ENCODE measurements at places on chromosomes 2 and 18.
A peak's percentile ranks its signal among the peaks of the same experiment; 100 is the strongest.

DNA sequence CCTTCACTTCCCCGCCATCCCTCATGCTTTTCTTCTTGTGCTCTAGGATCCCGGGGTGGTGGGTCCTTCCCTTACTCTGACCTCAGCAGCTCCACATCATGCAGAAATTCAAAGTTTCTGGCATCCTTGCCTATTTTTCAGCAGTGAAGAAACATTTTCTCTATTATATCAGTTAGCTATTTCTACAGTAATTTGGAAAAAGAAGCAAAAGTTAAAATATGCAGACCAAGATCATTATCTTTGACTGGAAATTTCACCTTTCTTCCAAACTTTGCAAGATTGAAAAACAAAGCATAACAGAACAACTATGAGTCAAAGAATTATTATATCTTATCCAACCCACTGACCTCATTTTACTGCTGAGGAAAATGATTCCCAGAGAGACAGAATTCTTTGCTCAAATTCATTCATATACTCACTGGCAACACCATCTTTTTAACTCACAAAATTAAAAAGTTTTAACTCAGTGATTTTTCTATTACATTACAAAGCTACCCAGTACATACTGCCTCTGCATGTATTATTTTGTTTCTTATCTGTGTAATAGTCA lies 40.5 kb downstream of the ANTXR1 start:
- no peak for DNase-seq

DNA sequence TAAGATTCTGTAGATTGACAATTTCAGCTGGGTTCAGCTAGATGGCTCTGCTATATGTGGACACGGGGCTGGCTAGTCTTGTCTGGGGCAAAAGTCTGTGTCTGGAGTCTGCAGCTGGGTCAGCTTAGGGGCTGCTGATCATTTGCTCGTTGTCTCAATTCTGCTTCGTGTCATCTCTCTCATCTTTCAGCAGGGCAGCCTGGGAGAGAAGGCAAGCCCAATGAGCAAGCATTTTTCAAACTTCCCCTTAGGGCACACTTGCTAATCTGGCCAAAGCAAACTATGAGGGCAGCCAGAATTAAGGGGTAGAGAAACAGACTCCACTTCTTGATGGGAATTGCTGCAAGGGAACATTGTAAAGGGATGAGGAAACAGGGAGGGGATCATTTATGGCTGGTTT lies 462.6 kb downstream of the SLC4A3 start:
- no peak for DNase-seq

DNA sequence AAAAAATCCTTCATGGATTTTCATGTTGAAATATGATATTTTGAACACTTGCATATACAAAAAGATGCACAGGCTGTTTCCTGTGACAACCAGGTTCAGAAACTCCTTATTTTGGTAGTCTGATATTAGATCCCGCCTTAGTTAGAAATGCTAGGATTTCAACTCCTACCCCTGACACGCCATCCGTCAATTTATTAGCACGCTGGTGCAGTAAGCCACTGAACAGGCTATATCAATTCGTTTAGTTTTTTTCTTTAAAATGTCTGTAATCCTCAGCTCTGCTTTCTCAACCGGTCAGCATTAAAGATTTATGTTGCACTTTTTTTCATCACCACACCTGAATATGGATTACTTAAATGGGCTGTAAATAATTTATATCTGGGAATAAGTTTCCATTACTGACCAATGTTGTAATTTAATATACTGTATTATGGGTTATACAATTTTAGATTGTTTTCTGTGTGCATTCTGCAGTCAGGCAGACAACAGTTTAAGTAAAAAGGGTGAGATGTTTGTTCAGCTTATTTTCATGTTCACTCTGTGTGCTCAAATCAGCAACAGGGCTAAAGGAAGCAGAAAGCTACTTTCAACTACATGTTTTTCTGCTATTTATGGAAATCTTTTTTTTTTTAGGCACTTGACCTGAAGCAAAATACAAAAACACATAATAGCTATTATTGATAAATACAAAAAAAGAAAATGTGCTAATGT lies 227.7 kb downstream of the ARHGAP15 start:
- no peak for DNase-seq

GRCh38 chr18:21912339-21913239 lies 172.0 kb downstream of the MIB1 start:
- no peak for DNase-seq

DNA sequence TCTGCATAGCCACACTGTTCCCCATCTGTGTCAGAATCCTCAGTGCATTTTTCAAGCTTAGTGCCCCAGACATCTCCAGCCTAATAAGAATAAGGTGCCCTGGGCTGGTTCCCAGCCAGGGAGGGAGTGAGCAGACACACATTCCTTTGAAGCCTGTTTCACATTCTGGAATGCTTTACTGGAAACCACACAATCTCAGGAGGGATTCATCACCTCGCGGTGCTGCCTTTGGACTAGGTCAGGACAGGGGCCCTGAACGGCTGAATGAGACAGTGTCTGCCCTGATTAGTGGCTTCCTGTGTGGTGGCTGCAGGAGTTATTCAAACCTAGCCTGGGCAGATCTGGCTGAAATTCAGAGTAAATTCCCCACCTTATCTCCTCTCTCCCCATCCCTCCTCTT lies 108.0 kb upstream of the LDAH start:
- DNase-seq = peak; percentile 95

GRCh38 chr2:11676640-11677039 lies 6.6 kb upstream of the NTSR2 start:
- no peak for DNase-seq

GRCh38 chr2:27664622-27665363 lies 1.1 kb downstream of the SLC4A1AP start:
- DNase-seq = no peak

- DNase-seq = no peak
Observed at GRCh38 chr2:109068811-109069210, 60.2 kb upstream of the SH3RF3 start.

GRCh38 chr18:48026216-48026615 lies 95.8 kb upstream of the SMAD2 start:
- DNase-seq = no peak

DNA sequence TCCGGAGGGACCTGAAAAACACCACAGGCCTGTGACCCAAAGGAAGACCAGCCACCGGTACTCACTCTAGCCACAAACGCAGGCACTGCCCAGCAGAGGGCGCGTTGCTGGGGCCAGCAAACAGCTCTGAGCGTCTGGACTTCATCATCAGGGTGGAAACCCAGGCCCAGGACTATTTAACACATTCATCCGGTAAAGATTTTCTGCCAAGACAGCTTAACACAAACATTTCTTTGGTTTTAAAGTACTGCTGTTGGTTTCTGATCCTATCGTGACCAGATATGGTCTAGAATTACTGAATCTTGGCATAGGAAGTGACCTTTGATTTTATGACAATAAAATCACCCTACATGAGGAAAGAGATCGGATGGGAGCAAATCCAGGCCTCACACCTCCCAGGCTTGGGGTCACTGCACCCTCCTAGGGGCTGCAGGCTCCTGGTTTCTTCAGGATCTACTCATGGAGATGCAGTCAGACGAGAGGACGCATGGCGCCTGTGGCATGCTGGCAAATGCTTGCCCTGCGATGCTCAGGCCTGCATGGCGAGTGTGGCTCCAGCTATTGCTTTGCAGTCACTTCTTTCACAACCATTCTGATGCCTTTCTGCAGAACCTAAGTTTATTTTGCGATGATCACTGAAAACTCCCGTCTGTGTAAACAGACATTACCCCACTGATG lies 130.4 kb downstream of the COL4A4 start:
- DNase-seq = peak; percentile 54

DNA sequence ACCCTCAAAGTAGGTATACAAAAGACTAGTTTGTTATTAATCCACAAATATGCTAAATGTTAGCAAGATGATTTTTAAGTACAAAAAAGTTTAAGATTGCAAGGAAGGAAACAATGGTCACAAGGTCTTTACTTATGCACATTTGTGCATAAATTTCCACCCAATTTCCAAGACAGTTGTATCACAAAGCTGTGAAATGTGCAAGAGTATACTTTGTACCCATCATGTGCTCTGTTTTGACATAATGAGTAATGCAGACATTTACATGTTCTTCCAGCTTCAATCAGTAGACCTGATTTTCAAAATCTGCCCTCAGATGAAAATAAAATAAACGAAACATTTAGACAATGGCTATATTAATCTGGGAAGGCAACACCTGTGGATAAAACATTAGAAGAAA lies 27.0 kb downstream of the SLC5A7 start:
- no peak for DNase-seq

DNA sequence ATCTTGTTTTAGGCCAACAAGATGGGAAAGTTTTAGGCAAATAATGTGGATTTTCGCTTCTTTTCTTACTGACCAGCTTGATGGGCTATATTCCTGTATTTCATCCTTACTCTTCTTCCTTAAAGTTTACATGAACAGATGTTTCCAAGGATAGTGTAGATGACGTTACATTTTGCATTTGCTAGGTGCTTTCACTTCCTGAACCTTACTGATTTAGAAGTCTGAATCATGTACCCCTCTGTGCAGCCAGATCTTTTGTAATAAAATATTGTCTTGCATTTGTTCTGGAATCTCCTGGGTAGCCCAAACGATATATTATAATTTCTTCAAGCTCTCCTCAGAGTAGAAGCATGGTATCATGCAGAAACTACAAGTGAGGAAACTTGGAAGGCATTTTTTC lies 93.4 kb downstream of the CALCRL start:
- DNase-seq = no peak

- DNase-seq = no peak
Observed at GRCh38 chr2:26363323-26363722, 16.7 kb upstream of the ADGRF3 start.

- DNase-seq = no peak
Observed at GRCh38 chr2:120508567-120509041, 162.7 kb downstream of the INHBB start.

DNA sequence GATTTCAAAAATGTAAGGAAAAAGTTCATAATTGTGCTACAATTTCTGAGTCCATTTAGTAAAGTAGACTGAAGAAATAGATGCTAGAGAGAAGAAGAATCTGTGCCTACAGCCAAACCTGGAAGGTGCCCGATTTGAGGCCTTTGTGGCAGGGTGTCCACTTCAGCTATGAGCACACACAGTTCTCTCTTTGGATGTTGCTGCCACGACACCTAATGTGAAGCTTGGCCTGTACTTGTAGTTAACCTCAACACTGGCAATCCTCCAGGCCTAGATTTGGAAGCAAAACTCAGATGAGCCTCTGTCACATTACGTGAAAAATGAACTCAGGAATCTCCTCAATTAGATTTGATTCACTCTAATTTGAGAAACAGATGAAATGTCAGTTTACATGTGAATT lies 90.1 kb upstream of the LRP1B start:
- no peak for DNase-seq

GRCh38 chr18:40326985-40327384 lies 1628.0 kb upstream of the PIK3C3 start:
- DNase-seq = no peak

DNA sequence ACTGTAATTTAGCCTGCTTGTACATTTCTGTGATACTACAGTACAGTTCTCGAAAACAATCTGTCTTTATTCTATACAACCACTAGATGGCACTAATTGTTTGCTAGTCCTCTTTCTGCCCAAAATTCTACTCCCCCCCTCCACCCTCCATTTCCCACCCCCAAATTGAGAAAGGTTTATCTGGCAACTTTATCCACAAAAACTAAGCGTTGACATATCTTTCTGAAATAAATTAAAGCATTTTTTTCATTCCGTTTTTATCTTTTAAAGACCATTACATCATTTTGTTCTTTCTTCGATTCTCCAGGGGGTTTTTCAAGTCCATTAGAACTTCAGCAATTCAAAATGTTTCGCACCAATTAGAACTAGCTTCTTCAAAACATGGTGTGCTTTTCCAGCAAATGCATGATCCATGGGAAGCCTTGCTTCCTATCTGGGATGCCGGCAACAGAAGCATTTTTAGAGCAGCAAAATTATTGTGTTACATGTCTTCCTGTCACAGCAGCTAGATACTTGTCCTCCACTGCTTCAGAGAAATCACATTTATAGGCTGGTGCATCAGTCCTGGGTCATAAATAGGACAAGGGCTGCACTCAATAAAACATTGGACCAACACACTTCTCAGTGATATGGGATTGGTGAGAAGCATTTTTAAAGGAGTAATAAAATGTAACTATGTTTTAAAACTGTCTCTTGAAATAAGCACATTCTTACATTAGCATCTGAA lies 241.3 kb downstream of the PAX3 start:
- peak; percentile 31 for DNase-seq

GRCh38 chr2:45256867-45257641 lies 247.8 kb upstream of the SIX2 start:
- DNase-seq = no peak

GRCh38 chr2:36059691-36060090 lies 295.9 kb upstream of the CRIM1 start:
- no peak for DNase-seq

- DNase-seq = no peak
Observed at GRCh38 chr2:188751816-188752215, 222.4 kb upstream of the COL3A1 start.

DNA sequence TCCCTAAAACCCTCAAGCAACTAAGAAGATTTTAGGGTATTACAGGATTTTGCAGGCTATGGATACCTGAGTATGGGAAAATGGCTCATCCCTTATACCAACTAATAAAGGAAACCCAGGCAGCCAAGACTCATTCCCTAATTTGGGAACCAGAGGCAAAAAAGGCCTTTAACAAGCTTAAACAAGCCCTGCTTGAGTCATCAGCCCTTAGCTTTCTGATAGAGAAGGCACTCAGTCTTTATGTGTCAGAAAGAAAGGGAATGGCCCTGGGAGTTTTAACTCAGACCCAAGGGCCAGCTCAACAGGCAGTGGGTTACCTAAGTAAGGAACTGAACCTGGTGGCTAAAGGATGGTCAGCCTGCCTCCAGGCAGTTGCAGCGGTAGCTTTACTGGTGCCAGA lies 96.9 kb upstream of the RMP24 start:
- no peak for DNase-seq

GRCh38 chr18:7090771-7091170 lies 26.8 kb downstream of the LAMA1 start:
- DNase-seq = no peak

DNA sequence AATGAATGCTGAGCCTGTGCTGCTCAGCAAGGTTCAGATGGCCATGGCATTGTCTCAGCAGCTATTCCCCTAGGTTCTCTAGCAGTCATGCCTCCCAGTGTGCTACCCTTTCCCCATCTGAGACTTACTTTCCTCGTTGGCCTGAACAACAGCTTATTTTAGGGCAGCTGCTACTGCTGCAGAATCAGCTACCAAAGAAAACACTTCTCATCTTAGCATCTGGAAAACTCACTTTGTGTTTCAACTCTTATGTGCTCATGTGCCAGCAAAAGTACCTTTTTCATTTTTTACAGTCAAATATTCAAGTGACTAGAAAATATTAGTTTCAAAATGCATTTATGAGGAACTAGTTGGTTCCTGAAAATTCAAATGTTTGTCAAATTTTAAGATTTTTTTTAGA lies 60.4 kb upstream of the ZNF397 start:
- no peak for DNase-seq

DNA sequence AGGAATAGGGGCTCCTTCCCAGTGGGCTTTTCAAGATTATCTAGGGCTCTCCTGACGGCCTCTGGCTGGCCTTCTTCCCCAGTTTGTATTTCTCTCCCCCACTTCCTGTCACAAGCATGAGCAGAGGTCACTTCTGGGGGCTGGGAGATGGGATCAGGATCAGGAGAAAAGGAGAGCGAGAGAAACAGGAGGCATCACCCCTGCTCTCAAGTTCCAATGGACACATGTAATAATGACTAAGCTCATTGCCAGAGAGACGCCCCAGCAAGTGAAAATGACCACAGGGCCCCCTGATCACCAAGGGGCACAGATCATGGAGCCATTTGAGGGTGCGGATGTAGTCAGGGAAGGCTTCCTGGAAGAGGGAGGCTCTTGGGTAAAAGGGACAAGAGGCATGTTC lies 92.1 kb downstream of the SMAD7 start:
- DNase-seq = no peak

GRCh38 chr2:60331115-60331809 lies 222.2 kb downstream of the BCL11A start:
- no peak for DNase-seq
